ENCODE measurements at places on chromosomes 5 and 9. TPM values are rescaled to one million over a fixed set of nuclear protein-coding genes. Genes with fewer than 3 reads are reported as not detected.

Gene SPAG8
- 14.2 TPM for total RNA-seq

Gene PCDHB2
- total RNA-seq, result 33.7 TPM

Gene GRM6
- total RNA-seq, result not detected

Gene OR13C8
- total RNA-seq, result not detected

- H3K27me3 ChIP-seq, result no peaks in the 10 kb centered on the region
- no peaks in the 10 kb centered on the region for H3K36me3 ChIP-seq
- H3K27ac ChIP-seq, result no peak overlapping the region
- no peak overlapping the region for H3K4me3 ChIP-seq
Observed at GRCh38 chr5:85681871-85682270, 935.9 kb upstream of the COX7C start.

GRCh38 chr5:166369807-166370206 lies 1921.6 kb upstream of the WWC1 start:
- no peaks in the 10 kb centered on the region for H3K27me3 ChIP-seq
- H3K4me3 ChIP-seq, result no peak overlapping the region
- DNase-seq, result no peak
- no peaks in the 10 kb centered on the region for H3K36me3 ChIP-seq
- no peak overlapping the region for H3K27ac ChIP-seq

GRCh38 chr9:75699625-75700251 lies 190.7 kb upstream of the PCSK5 start:
- H3K27me3 ChIP-seq, result no peaks in the 10 kb centered on the region
- no peaks in the 10 kb centered on the region for H3K4me1 ChIP-seq
- H3K27ac ChIP-seq, result no peak overlapping the region
- no peak for DNase-seq

DNA sequence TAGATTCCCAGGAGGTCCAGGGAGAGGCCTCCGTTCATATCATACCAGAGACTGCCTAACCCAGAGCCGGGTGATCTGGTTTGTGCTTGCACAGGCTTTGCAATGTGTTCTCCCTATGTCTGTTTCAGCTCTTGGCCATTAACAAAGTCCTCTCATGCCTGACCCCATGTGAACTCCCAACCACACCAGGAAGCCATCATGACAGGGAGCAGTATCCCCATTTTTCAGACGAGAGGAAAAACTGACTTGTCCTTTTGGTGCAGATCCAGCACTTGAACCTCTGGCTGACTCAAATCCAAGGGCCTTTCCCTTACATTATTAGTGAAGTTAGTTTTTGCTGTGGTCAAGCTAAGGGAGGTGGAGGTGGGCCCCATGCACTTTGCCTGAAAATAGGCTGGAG lies 58.4 kb downstream of the TEX10 start:
- peaks cover 4% of the 10 kb centered on the region for H3K4me1 ChIP-seq
- DNase-seq, result no peak
- H3K36me3 ChIP-seq, result peaks cover 42% of the 10 kb centered on the region

GRCh38 chr9:75864266-75864665 lies 26.2 kb upstream of the PCSK5 start:
- no peak overlapping the region for H3K4me3 ChIP-seq
- peaks cover 5% of the 10 kb centered on the region for H3K4me1 ChIP-seq
- no peaks in the 10 kb centered on the region for H3K36me3 ChIP-seq
- DNase-seq, result no peak
- no peak overlapping the region for H3K27ac ChIP-seq
